ENCODE measurements at places on chromosomes 2 and 18.

DNA sequence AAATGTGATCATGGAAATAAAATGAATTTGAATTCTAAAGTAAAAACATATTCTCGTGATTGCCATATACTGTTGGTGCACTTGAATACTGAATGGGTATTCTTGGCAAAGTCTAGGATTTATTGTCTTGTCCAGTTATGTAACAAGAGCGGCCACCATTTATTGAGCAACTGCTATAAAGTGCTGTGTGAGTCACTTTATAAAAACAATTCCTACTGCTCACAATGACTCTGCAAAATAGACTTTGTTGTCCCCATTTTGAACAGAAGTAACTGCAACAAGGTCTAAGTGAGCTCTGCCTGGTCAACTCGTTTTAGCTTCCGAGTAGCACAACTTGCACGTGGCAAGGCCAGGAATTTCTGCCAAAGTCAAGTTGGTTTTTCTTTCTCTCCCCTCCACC is 995.6 kb upstream of the FANCL start:
- DNase-seq = no peak

DNA sequence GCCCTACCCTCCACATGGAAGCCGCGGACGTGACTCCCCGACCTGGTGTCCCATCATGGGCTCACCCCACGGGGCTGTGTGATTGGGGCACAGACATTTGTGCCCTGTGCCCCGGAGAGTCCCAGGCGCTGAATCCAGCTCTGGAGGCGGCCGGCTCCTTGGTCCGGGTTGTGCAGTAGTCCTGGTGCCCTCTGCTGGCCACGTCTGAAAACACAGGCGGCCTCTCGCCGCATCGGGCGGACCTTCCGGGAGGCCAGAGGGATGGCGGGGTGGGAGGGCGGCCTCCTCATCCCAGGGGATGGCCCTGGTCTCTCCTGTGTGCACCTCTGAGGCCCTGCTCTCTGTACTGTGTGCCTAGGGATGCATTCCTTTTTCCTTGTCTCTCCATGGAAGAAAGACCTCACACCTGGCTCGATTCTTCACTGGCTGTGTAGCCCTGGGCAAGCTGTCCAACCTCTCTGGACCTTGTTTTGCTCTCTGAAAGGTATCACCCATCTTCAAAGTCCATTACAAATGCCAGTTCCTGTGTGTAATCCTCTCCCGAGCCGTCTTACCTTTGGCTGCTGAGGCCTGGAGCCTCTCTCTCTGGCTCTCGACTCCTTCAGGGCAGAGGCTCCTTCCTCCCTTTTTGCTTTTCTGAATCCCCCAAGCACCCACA is 27.6 kb downstream of the CELF4 start:
- peak; percentile 4 for DNase-seq

DNA sequence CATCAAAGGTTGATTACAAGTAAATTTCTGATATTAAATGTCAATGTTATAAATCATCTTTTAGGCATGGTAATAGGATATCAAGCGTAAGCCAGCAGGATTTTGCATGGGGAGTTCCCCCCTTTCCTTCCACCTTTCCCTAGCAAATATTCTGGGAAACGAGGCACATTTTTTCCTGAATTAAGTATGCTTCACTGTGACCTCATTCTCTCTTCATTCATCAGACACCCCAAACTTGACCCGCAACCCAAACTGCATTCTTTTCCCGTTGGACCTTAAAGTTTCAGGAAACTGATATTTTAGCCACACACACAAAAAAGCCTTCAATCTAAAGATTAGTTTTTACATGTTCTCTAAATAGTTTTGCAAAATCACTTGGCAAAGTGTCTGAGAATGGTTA is 214.5 kb upstream of the CTAGE1 start:
- DNase-seq = no peak

DNA sequence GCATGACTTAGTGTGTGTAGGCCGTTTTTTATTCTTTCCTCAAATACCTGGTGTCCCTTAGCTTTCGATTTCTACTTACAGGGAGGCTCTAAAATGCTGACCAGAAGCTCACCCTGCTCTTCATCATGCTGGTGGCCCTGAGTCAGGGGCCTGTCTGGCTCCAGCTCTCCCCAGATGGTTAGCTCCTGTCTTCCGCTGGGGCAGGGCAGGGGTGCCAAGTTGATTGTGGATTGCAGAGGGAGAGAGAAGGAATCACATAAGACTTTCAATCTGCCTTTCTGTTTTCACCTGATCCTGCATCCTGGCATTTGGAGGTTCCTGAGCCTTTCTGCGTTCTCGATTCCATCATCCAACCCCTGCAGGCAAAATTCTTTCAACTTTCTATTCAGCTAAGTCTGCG is 4.2 kb downstream of the CIB4 start:
- no peak for DNase-seq

DNA sequence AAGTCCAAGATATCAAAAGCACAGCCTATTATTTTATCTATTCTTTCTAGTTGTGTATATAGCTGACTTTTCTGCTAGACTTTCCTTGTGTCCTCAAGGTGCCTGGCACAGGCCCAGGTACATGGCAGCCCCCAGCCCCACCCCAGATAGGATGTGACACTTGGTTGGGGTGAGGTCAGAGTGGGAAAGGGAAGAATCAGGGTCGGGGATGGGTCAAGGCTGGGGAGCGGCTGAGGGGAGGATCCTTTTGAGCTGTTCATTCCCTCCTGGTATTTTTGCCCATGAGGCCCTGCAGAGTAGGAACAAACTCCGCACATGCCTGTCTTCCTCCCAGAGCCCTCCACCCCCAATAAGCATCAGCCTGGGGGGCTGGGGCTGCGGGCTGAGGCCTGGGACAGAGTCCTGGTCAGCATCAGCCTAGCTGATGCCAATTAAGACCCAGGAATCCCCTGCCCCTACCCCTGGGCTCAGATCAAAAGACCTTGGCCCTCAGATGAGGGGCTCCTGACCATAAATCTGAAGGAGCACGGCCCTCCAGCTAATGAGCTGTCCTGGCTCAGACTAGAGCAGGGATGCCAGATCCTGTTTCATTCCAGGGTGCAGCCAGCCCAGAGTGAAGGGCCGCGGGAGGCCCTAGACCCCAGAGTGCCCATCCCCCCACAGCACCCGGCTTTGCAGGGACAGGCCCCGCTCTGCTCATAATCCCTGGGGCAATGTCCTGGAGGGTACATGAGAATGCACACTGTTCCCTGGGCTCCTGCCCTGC is 85.3 kb downstream of the SDC1 start:
- no peak for DNase-seq

DNA sequence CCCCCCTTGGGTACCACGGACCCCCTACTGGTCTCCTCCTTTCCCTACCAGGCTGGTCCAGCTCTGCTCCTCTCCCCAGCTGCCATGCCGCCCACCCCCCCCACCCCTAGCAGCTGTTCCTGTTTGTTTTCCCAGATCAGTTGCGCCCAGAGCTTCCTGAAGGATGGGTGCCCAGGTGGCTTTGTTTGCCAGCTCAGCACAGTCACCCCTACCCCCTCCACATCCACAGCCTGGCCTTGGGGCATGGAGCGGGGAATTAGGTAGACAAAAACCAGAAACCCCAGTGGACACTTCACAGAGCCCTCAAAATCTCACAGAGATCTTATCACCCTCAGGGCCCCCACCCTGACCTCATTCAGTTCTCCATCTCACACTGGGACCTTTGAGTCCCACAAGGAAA is 3.7 kb upstream of the CRYBA2 start:
- DNase-seq = peak; percentile 65

DNA sequence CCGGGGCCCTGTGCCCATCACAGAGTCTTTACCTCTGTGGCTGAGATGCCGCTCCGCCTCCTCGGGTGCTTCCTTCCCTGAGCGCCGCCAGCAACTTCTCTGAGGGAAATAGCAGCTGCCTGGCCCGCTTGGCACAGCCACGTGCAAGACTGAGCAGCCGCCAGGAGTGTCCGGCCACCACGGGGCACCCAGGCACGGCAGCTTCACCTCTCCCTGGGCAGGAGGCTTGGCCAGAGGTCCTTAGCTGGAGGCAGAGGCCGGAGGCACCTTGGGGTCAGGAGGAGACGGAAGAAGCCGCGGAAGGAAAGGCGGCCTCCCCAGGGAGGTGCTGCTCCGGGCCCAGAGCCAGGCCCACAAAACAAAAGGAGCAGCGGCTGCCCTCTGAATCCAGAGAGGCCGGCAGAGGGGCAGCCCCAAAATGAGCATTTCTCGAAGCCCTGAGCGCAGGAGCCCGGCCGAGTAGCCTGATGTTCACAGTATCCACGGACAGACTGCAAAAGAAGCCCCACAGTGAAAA is 6.0 kb upstream of the LIMS2 start:
- no peak for DNase-seq

DNA sequence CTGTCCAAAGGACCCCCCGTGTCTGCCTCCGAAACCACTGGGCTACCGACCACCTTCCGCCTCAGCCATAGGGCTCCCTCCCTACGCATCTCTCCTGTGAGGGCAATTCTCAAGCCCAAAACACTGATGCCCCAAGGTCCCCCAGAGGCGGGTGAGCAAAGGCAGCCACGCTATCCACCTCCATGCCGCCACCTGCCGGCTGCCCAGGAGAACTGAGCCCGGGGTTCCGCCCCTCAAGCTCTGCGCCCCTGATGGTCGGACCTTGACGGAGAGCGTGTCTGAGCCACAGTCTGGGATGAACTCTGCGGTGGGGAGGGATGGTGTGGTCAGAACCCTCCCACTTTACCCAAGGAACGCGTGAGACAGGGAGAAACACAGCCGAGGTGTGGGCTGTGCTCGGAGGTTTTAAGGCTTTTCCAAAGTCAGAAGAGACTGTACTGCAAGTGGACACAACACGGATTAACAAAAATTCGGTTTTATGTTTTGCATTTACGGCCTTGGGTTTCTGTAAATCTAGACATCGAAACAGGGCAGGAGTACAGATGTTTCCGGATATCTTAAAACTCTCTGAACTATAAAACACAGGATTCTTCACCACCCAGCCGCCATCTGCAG is 114.1 kb downstream of the ZNF516 start:
- no peak for DNase-seq

DNA sequence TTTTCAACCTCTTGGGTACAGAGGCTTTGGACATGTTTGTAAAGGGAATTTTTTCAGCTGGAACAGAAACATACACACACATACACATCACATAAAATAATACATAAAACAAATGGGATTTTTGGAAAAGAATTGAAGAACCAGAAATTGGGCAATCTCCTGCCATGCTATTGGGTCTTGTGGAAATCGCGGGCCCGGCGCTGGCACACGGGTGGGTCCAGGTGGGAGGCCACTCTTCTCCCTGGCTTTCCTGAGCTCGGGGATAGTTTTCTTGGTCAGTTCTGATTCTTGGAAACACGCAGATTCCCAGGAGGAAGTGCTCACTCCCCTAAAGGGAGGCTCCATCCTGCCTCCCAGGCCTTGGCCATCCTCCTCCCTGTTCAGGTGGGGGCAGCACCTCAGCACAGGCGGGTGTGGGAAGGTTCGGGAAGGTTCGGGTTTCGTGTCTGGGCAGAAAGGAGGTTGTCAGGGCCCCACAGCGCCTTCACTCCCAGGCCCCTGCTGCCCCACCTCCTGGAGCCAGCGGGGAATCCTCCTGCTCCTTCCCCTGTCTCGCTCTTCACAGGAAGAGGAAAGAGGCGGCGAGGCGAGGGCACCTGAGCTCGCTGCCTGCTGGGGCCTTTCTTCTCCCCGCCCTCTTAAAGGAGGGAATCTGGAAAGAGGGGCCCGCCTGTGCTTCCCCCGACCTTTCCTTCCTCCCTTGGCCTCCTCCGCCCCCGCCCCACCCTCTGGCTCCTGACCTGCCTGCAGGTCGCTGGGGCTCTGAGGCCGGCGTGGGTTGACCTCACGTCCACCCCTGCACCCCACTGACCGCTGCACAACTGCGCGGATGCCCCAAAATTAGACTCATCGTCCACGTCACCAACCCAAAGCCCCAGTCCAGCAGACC is 97.8 kb upstream of the PXDN start:
- no peak for DNase-seq

GRCh38 chr2:44822174-44822573 is 119.3 kb upstream of the SIX3 start:
- DNase-seq = no peak

DNA sequence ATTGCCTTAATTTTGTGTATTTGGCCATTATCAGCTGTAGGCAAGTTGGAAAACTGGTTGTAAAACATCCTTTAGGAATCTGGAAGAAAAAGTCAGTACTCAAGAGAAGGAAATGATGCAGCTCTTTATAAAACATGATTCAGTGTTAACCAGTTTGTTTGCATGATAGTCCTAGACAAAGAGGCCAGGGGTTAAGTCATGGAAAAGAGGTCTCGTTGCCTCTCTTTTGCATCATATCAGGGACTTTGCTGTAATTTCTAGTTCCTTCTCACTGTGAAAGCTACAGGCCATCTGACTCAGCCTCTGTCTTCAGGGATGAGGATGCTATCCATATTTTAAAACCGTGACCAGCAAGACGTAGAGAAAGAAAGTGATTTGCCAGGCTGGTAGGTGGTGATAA is 38.0 kb downstream of the NPAS2 start:
- DNase-seq = no peak

DNA sequence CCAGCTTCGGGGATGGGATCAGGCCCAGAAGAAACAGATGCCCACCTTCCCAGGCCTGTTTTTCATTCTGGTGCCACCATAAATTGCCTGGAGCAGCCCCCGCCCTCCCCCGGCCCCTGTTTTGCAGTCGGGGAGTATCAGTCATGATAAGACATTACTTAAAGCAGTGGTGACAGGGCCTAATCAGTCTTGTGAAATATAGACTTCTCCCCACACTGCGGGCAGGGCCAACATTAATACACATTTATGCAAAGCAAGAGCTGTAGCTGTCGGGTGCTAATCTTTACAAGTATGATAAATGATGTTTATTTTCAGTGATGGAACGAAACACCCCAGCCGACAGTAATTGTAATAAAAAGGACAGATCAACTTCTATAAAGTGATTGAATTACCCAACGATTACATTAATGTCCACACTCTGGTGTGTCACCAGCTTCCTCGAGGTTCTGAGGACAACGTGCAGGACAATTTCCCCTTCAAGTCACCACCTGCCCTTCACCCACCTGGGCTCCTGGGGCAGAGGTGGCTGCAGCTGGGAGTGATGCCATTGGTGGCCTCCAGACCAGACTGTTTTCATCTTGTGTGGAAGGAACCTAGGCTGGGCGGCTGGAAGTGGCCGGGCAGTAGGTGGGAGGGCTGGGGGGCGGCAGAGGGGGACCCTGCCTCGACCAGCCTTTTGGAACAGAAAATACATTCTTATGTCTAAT is 226.0 kb downstream of the TFCP2L1 start:
- DNase-seq = no peak

- no peak for DNase-seq
Measured at GRCh38 chr2:62119311-62119974, 76.5 kb upstream of the B3GNT2 start.

- DNase-seq = peak; percentile 41
Measured at GRCh38 chr2:3738454-3738853, 35.1 kb downstream of the DCDC2C start.

DNA sequence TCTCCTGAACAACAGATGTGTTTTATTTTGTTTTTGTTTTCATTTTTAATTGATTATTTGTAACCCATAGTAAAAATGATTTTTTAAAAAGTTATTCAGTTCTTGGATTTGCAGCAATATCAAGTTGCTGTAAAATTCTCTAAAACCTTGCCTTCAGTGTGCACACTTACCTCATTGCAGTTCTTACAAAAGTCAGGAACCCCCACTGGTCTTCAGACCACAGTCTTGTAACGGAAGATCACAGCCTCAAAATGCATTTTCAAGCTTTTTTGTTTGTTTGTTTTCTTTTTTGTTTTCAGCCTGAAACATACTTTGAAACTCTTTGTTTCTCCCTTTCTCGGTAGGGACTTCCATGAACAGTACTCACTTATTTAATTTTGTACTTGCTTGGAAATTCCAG is 1012.8 kb upstream of the GYPC start:
- no peak for DNase-seq

GRCh38 chr2:47641366-47641765 is 141.6 kb upstream of the MSH6 start:
- DNase-seq = no peak

Measured in SHP77 treated with DMSO at 0.1 percent for 48 hours (cell line).